ENCODE measurements at places on chromosomes 4 and X.
A peak's percentile ranks its signal among the peaks of the same experiment; 100 is the strongest.

- peak; percentile 78 for DNase-seq
Measured at GRCh38 chr4:139453041-139453370, 915 bp upstream of the RAB33B start.

DNA sequence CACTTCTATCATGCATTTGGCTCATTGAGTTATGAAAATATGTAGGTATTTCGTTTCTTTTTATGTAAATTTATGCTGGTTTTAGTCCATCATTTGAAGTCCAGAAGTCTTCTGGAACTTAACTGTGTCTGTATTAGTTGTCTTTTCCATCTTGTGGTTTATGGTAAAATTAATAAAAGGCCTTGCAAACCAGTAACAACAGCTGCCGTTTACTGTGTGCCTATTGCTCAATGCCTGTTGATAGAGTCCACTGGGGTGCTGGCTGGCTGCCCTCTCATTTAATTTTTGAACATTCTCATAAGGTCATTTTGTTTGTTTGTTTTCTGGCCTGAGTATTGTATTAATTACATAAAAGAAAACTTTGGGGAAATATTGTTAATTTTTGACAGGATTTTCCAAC lies 98.0 kb downstream of the NAA11 start:
- DNase-seq: no peak

GRCh38 chr4:12116009-12116552 lies 687.4 kb upstream of the HS3ST1 start:
- no peak for DNase-seq

GRCh38 chr4:182346250-182346649 lies 103.0 kb downstream of the TENM3 start:
- no peak for DNase-seq

GRCh38 chr4:85084371-85085094 lies 118.0 kb upstream of the WDFY3 start:
- peak; percentile 65 for DNase-seq

- no peak for DNase-seq
Measured at GRCh38 chrX:65009459-65009858, 33.2 kb upstream of the ZC4H2 start.

DNA sequence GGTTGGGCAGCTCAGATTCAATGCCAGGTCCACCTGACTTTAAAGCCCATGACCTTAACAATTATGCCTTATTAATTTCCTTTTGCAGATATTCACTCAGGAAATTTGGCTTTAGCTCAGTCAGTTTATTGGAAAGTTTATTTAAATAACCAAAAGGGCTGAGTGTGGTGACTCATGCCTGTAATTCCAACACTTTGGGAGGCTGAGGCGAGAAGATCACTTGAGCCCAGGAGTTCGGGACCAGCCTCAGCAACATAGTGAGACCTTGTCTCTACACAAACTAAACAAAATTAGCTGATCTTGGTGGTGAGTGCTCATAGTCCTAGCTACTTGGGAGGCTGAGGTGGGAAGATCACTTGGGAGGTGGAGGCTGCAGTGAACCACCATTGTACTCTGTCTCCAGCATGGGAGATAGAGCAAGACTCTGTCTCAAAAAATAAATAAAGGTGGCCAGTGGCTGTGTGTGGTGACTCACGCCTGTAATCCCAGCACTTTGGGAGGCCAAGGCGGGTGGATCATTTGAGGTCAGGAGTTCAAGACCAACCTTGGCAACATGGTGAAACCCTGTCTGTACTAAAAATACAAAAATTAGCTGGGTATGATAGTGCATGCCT lies 43.3 kb downstream of the RHOH start:
- no peak for DNase-seq

GRCh38 chr4:16480011-16480410 lies 253.7 kb upstream of the TAPT1 start:
- no peak for DNase-seq

DNA sequence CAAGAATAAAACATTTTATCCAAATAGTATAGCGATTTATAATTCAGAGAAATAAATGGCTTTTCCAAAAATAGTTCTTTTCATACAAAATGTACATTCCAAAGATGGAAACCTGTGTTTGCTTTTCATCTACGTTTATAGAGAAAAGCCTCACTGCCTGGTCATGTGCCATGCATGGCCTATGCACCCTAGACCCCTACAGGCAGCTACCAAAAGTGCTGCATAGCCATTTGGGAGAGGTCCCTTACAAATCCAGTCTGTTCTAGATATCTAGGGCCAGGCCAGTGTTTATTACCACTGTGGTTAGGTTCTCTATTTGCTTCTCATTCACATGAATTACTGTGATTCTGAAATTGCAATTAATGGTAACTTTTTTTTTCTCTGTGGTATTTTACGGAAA lies 17.2 kb downstream of the HMGB2 start:
- DNase-seq: no peak

- no peak for DNase-seq
Measured at GRCh38 chr4:147157860-147158701, 212.4 kb upstream of the TTC29 start.

DNA sequence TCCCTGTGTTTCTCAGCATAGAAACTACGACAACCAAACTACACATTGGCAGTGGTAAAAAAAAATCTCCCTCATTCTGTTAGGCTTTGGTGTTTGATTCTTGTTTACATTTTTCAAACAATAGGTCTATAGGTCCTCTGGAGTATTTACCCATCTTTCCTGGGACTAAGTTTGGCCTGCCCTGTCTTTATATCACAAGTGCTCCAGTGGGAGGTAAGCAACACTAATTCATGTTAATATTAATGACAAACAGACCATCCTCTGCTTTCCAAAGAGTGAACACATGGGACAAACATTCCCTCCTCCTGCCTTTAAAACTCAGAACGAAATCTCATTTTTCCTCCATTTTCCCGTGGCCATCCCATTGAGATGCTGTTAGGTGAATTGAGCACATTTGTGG lies 514.1 kb upstream of the INTU start:
- DNase-seq: no peak

GRCh38 chr4:113588895-113589668 lies 172.5 kb downstream of the CAMK2D start:
- DNase-seq: no peak

- no peak for DNase-seq
Measured at GRCh38 chr4:2789351-2789750, 3.5 kb upstream of the SH3BP2 start.

DNA sequence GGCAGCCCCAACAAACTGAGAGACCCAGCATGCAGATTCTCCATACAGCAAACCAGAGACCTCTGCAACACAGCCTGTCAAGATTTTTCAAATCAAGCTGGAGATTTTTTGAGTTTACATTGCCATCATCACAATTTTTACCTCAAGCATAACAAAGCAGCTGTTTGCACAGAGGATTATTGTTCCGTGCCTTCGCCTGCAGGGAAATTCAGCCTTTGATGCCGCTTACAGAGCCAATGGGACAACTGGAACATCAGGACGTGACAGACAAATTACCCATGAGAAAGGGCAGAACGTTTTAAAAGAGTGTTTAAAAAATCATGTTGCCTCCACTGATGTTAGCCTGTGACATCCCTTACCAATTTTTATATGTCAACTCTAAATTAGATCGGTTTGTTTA lies 363.7 kb downstream of the FBXW7 start:
- DNase-seq: no peak

- DNase-seq: no peak
Measured at GRCh38 chrX:132483488-132483887, 5.3 kb downstream of the MBNL3 start.

DNA sequence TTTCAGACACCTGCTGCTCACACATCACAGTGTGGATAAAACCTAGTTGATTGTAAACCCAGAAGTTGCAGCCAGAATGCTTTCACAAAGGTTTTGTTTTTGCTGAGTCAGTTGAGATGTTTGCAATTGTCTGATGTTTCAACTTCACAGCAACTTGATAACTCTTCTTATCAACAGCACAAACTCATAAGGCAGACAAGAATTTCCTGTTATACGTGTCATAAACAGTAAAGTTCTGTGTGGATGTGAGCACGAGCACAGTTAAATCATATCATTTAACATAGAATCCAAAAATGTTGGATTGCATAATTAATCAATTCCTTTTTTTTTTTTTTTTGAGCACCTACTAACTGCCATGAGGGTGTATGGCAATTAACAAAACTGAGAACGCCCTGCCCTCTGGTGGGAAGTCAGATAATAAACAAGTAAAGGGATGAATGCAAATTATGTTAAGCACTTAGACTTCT lies 512.2 kb downstream of the PDHA2 start:
- no peak for DNase-seq

DNA sequence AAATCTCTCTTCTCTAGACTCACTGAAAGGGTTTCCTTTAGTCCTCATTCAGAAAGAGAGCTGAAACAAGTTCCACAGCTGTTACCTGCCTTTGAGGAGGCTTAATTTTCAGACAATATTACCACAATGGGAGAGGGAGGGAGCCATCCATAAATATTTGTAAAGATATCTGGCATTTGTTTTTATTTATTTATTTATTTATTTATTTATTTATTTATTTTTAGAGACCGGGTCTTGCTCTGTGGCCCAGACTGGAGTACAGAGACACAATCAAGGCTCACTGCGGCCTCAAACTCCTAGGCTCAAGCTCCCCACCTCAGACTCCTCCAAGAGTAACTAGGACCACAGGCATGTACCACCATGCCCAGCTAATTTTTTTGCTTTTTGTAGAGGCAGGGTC lies 80.7 kb downstream of the SLC9A7 start:
- no peak for DNase-seq

GRCh38 chrX:153514259-153514658 lies 3.2 kb upstream of the ATP2B3 start:
- DNase-seq: no peak

- DNase-seq: no peak
Measured at GRCh38 chr4:156794863-156795262, 176.7 kb downstream of the PDGFC start.

- DNase-seq: no peak
Measured at GRCh38 chr4:155614111-155614762, 52.4 kb upstream of the GUCY1A1 start.

DNA sequence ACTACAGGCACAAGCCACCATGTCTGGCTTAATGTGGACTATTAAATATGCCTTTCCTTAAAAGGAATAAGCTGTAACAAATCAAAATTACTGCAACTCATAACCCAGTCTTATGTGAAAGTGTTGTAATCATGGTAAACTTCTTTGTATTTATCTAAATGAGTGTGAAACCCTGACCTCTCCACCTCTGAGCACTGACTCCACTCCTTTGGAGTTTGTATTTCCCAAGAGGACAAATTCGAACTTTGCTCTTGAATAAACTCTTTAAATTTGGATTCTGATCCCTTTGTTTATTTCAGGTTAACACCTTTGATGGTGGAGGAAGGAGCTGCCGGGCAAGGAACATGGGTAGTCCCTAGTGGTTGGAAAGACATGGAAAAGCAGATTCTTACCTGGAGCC lies 48.3 kb upstream of the FAM9A start:
- no peak for DNase-seq

- DNase-seq: peak; percentile 27
Measured at GRCh38 chr4:54513204-54513603, 144.6 kb upstream of the KIT start.

DNA sequence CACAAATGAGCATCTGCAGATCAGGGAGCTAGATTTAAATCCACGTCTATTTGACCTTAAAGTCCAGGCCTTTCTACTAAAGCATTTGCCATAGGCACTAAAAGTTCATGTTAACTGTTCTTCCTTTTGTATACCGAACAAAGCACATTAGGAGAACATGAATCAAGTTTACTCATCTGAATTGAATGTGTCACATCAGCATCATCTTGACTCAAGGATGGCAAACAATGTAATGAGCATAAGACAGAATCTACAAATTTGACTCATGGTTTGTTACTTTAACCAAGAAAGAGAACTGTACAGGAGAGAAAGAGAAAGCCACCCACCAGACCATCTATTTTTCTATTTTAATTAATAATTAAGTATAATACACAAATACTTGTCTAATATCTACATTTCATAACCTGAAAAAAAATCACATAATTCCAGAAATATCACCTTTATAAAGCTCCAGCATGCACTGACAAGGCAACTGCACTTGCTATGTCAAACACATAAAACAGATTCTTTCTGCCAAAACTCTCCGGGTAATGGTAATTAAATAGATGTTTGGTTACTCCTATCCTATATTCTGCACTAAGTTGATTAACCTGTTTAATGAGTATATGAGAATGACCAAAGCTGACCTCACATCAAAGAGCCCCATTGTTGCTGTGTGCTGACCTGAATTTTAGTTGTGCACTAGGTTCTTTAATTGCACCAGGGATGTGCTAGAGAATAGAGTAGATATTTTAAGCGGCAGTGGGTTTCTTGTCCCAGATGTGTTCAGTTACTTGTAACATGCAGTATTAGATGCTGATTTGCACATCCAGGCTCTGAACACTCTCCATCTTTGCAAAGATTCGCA lies 42.5 kb upstream of the LEF1 start:
- no peak for DNase-seq

DNA sequence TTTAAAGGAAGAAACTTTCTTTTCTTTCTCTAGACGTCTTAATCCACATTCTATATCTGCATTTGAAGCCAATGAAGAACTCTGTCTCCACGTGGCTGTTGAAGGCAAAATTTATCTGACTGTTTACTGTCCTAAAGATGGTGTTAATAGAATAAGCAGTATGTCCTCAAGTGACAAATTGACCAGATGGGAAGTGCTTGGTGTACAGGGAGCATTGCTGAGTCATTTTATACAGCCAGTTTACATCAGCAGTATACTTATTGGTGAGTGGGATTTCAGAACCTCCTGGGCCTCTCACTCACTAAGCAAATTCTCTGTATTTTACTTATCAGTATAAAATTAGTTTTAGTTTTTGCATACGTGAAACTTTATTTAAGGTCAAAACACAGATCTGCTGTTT lies 33.7 kb downstream of the ADAD1 start:
- no peak for DNase-seq

GRCh38 chr4:120059036-120059435 lies 7.6 kb downstream of the MAD2L1 start:
- no peak for DNase-seq

DNA sequence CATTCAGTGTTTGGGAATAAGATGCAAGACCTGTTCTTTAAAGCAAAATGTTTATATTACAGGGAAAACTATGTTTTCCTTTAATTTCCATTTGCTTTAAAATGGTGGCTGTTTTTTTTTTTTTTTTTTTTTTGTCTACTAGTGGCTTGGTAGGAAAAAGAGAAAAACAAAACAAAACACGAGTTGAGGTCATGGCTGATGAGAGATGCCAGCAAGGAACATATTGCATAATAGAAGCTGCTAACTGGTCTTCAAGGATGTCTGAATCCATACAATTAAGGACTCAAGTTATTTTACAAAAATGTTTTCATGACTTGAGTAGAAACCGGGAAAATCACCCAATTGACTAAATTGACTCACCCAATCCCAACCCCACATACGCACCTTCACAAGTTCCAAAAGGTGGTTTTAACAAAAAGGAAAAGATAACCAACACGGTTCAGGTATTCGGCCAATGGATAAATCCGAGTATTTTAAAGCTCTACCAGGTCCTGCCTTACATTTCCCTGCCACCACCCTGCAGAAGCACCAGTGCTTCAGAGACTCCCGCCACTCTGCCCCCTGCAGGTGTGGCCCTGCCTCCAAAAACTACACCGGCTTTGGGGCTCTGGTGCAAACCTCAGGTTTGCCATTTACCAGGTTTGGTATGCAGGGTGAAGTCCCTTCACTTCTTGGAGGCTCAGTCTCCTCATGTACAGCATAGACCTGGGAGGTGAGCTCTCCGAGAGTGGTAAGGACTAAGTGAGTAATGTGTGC lies 27.1 kb downstream of the PIR start:
- DNase-seq: no peak
